ENCODE measurements at places on chromosomes 11 and 22.

DNA sequence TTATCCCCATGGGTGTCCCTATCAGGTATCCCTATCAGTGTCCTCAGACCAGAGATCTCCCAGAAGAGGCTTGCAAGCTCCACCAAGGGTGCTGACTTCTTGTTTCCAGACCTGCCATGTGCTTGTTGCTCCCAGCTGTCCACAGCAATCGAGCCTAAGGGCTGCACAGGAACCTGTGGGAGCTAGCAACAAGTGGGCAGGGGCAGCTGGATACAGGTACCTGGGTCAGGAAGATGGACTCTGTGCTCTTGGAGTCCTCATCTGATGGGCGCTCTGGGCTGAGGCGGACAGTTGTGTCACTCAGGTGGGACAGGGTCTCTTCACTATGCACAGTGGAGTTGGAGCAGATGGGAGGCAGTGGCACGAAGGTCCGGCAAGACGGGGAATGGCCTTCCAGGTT, 99.2 kb downstream of the RNF169 start:
- no peak for DNase-seq

DNA sequence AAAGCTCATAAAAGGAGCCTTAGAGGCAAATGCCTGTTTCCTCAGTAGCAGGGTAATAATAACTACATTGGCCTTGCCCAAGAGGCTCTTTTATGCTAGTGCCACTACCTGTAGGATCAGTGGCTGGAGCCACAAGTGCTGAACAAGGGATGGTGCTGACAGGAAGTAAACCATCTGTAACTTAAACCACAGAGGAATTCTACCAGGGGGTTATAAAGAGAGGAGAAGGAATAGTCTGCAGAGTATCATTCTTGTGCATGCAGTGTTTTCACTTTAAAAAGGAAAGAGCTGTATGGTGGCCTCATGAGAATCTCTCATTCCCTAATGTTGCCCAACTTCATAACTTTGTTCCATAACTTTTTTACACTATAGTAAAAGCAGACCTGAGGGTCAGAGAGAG, 168.1 kb downstream of the DBX1 start:
- DNase-seq: no peak

DNA sequence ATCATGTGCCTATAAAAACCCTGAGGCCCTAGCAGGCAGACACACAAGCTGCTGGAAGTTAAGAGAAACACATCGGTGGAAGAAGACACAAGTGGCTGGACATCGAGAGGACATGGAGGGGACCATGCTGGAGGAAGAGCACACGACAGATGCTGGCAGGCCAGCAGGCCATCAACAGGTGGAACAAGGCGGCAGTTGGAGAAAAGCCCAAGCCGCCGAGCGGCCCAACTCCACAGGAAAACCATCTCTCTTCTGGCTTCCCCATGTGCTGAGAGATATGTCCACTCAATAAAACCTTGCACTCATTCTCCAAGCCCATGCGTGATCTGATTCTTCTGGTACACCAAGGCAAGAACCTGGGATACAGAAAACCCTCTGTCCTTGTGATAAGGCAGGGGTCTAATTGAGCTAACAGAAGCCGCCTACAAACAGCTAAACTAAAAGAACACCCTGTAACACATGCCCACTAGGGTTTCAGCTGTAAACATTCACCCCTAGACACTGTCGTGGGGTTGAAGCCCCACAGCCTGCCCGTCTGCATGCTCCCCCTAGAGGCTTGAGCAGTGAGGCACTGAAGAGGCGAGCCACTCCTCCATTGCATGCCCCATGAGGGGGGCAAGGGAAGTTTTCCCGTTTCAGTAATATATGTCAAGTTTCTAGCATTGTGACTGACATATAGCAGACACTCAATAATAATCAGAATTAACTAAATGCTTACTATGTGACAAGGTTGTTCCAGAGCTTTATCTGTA, 39.0 kb upstream of the MMP20 start:
- DNase-seq: no peak

DNA sequence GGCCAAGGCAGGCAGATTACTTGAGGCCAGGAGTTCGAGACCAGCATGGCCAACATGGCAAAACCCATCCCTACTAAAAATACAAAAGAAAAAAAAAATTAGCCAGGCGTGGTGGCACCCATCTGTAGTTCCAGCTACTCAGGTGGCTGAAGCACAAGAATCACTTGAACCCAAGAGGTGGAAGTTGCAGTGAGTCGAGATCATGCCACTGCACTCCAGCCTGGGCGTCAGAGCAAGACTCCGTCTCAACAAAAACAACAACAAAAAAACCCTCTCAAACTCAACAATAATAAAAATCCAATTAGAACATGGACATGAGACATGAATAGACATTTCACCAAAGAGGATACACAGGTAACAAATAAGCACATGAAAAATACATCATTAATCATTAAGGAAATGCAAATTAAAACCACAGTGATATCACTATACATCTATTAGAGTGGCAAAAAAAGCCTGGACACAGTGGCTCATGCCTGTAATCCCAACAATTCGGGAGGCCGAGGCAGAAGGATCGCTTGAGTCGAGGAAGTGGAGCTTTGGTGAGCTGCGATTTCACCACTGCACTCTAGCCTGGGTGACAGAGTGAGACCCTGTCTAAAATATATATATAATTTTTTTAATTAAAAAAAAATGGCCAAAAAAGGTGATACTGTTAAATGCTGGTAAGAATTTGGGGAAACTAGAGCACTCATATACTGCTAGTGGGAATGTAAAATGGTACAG, 12.7 kb upstream of the SEPTIN5 start:
- DNase-seq: no peak

GRCh38 chr11:82823647-82824619, 76.3 kb downstream of the PRCP start:
- no peak for DNase-seq

DNA sequence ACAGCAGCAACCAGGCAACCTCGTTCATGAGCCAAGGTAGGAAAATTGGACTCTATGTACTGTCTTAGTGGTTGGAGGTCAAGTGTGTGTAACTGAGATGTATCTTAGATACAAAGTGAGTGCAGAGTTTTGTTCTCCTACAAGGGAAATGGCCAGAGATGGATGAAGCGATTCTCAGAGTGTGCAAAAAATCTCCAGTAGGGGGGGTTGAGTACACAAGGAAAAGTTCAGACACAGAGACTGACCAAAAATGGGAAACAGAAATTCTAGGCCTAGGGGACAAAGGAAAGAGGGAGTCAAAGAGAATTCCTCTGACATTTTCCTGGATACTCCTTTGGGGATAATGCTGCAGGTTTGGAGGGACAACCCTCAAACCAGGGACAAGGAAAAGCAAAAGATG, 38.2 kb upstream of the OR5AK2 start:
- no peak for DNase-seq

DNA sequence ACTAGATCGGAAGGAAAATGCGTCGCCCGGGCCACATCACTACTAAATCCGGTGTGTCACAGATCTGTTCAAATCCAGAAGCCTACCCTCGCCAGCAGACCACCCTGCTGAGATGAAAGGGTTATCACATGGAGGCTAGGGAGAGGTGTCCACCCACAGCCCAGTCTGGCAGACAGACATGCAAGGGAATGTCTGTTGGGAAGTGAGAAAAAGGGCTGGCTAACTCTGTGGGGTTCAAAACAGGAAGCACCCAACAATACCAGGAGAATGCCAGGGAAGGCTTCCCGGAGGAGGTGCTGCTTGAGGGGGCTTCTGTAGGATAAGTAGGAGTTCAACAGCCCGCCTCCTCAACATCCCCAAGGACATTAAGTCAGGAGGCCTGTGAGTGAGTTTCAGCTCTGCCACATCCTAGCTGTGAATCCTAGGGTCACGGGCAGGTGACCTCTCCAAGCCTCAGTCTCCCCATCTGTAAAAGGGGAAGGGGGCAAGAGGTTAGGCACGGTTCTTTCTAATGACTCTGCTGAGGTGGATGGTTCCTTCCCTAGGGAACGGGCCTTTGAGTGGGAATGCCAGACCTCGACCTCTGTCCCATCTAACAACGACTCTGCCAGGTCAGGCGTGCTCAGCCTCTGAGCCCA, 1.1 kb downstream of the TPST2 start:
- no peak for DNase-seq

GRCh38 chr11:103798026-103798425, 238.4 kb upstream of the DDI1 start:
- DNase-seq: no peak

DNA sequence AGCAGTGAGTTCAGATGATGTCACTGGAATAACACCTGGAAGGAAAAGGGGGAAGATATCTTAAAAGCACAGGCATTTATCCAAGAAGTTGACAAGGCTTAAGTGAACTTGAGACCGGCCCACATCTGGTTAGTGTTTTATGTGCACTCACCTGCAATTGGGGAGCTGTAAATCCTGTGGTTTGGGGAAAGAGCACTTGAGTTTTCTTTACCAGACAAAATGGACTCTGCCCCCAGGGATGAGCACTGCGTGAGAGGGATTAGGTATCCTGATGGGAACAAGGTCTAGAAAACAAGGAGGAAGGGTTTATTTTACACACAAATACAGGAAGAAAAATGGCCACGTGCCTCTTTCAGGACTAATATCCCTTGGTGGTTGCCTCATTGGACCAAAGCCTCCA, 15.2 kb downstream of the E2F8 start:
- no peak for DNase-seq

GRCh38 chr11:44016546-44017442, 31.0 kb upstream of the ACCSL start:
- no peak for DNase-seq

- DNase-seq: no peak
Observed at GRCh38 chr11:111635706-111636045, 33.4 kb downstream of the SIK2 start.

DNA sequence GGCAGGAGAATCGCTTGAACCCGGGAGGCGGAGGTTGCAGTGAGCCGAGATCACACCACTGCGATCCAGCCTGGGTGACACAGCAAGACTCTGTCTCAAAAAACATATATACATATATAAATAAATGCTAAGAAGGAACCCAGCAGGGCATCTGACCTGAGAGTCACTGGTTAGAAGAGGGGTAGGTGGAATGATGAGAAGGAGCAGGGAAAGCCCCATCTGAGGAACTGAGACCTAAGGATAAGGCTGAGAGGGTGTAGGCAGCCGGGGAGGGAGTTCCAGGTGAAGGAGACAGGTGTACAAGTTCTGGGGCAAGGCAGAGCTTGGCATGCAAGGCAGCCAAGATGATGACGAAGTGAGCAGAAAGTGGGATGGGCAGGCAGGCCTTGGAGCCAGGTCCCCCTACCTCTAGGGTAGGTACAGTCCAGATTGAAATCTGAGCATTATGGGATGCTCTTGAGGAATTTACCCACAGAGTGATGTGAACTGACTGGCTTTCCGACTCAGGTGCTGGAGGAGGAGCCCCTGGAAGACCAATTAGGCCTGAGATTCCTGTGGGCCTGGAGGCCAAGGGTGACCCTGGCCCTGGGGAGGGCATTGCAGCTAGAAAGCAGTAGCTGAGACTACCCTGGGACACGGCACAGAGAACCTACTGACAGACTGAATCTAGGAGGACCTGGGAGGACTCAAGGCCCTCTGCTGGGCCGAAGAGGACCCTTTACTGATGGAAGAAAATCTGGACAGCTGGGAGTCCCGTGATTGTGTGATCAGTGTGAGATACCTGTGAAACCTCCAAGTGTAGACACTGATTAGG, 22.8 kb downstream of the KLHL22 start:
- DNase-seq: no peak

All from activated CD4-positive, CD25-positive, alpha-beta regulatory T cell treated with anti-CD3 and anti-CD28 coated beads, Interleukin-2, amount 50 U/mL, for 72 hours (primary cell).